ENCODE measurements at places on chromosomes 13 and 19.

GRCh38 chr19:35115177-35115951 is at the start of gene FXYD3:
Gene FXYD3, plus strand, starts transcription at chr19:35115823. Its CDS starts 3,554 bp downstream, at chr19:35119377.
- no peak for DNase-seq

GRCh38 chr13:50355797-50356196 is 340.6 kb downstream of the KCNRG start:
- DNase-seq: no peak

DNA sequence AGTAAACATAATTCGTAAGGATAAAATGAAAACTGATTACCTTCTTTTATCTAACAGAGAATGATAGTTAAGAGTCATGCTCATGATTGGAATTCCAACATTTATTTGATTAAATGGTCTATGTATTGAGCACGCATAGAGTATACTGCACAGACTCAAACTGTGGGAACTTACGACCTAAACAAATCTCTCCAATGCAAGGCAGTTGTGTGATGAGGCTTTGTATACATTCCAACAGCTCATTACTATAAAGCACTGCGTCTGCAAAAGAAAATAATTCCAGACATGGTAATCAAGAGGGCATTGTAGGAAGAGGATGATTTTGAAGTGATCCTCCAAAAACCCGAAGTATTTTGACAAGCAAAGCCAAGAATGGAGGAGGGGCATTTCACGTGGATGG is 169.5 kb downstream of the NUFIP1 start:
- DNase-seq: no peak

- DNase-seq: no peak
Observed at GRCh38 chr13:110314516-110315245, 7.6 kb downstream of the COL4A2 start.

DNA sequence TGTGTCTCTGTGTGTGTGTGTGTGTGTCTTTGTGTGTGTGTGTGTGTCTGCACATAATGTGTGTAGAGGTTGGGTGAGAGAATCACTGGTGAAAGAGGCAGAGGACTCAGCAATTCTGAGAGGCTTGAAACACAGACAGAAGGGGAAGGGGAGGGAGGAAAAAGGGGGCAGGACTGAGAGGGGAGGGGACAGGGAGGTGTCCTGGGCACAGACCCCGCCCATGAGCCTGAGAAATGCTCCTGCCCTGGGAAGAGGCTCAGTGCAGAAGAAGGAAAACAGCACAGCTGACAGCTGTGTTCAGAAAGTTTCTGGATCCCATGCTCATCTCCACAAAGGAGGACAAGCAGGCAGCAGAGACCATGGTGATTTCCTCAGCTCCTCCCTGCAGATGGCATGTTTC is 59.1 kb upstream of the CEACAM8 start:
- DNase-seq: no peak

DNA sequence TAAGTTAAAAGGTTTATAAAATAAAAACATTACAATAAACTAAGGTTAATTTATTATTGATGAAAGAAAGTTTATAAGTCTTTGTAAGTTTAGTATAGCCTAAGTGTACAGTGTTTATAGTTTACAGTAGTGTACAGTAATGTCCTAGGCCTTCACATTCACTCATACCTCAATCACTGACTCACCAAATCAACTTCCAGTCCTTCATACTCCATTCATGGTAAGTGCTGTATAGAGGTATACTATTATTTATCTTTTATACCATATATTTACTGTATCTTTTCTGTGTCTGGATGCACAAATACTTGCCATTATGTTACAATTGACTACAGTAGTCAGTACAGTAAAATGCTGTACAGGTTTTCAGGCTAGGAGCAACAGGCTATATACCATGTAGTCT is 490.0 kb downstream of the GPC6 start:
- DNase-seq: no peak

DNA sequence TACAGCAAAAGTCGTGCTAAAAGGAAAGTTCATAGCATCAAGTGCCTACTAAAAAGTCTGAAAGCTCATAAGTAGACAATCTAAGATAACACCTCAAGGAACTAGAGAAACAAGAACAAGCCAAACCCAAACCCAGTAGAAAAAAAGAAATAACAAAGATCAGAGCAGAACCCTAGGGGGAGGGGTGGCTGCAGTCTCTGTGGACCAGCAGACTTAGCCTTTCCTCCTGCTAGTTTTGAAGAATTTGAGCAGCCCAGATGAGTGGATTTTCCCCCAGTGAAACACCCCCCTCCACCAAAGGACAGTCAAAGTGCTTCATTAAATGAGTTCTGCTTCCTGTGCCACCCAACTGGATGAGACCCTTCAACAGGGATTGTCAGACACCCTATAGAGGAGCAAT is 2.6 kb upstream of the ZNF486 start:
- no peak for DNase-seq

GRCh38 chr13:27667946-27668345 is 46.3 kb downstream of the POLR1D start:
- DNase-seq: no peak

- DNase-seq: no peak
Observed at GRCh38 chr13:47330031-47330430, 433.2 kb upstream of the HTR2A start.

- no peak for DNase-seq
Observed at GRCh38 chr13:66207610-66208009, 1022.5 kb downstream of the PCDH9 start.

DNA sequence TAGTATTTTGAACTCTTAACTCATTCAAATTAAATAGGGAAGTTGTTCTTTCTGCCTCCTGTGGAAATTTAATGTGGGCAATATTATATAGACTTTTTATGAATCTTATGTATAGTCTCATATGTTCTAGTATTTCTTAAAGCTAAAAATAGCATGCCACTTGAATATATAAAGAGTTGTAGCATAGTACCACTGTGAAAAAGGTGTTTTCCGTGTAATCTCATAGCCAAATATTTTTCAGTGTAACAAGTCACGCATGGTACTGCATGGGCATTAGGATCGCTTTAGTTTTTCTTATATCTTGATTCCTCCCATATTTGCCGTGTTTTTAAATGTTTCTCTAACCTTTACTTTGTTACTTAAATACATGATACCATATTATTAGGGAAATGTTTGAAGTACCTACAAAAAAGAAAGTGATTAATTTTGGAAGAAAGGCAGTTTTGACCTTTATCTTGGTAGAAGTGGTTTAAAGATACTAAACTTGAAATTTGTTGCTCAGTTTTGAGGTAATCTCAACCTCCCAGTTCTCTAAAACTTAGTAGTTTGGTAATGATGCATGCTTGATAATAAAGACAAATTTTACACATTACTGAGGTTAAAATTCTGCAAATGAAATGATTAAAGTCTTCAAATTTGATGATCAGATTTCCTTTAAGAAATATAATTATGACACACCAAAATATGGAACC is 81.2 kb downstream of the PAN3 start:
- DNase-seq: no peak

DNA sequence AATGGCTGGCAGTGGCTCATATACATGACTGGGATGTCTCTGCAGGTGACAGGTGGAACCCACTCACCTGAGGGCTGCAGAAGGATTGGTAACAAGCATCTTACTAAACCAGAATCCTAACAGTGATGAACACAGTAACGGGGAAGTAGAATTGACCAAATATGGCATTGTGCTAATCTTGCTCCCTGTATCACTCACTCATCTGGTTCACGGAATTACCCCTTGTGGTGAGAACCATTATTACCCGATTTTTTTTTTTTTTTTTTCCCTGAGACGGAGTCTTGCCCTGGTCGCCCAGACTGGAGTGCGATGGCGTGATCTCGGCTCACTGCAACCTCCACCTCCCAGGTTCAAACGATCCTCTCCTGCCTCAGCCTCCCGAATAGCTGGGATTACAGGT is 69.5 kb downstream of the PTPRS start:
- DNase-seq: no peak

GRCh38 chr19:18551631-18552030 is 6.0 kb upstream of the KXD1 start:
- DNase-seq: no peak

DNA sequence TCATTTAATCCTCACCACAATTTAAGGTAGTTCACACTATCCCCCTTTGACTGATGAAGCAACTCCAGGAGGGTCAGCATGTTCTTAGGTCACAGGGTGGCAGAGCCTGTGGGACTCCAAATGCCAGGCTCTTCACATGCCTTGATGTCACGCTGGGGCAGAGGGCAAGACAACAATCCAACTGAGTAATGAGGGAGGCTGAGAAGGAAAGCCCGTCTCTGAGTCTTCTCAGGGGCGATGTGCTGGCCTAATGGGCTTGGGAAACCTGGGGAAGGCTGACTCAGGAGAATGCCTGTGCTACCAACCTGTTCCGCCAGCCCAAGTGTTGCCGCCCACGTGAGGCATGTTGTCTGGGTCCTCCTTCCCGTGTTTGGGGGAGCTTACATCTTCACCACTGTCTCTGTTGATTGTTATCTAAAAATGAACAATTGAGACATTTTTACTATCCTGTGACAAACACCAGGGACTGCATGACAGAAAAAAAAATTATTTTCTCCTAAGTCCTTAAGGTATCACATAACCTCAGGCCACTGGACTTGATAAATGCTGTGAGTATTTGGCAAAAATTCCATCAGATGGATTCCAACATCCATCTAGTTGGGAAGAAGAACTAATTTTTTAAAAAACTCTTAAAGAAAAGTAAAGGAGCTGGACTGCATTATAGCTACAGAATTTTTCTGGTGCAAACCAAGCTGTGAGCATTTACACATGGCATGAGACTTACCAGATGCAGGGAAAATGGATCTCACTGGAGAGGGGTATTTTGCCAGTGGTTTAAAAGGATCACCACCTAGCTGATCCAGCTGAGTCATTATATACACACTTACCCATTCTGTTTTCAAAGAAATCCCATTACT is 157.5 kb downstream of the RGCC start:
- DNase-seq: no peak

All from activated naive CD8-positive, alpha-beta T cell treated with anti-CD3 and anti-CD28 coated beads, Interleukin-2, amount 50 U/mL, for 24 hours (primary cell).